ENCODE measurements at places on chromosomes 6 and 20.

DNA sequence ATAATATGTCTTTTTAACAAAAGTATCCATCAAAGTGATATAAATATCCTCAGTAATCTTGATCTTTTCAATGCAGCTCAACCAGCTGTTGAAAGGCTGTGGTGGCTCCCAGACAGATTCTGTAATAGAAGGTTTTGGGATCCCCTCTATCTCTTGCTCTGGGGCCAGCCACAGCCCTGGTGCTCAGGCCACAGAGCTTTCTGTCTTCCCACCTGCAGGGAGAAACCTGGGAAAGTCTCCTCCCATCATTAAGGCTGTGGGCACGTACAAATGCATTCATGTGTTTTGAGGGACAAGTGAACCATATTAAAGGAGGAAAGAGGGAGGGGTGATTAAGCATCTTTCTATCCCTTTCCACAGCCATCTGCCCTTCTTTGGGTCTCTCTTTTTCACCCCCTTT, 183.1 kb downstream of the PRDM13 start:
- DNase-seq, result no peak

DNA sequence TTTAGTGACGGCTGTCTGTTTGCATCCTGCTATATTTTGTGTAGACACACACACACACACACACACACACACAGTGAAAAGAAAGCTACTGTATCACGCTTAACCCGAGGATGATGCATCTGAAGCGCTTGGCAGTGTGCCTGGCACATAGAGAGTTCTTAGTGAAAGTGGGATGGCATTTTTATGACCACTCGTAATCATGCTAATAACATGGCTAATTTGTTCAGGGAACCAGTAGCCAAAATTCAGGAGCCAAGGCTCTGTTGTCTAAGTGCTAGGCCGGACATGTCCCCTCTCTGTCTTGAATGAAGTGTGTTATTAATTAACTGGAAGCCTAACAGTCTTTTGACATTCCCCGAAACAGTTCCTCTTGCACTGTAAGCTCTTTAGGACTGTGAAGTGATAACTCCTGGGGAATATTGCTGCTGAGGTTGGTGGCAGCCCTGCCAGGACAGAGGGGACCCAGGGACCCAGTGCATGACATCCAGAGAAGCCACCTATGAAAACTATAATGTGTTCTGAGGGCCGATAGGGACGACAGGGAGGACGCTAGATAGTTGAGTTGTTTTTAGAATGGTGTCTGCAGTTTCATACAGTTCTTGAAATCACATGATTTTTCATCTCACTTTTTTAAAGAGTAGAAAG, 45.0 kb upstream of the IRF4 start:
- no peak for DNase-seq

GRCh38 chr20:63580796-63581461, 6.9 kb upstream of the HELZ2 start:
- no peak for DNase-seq

DNA sequence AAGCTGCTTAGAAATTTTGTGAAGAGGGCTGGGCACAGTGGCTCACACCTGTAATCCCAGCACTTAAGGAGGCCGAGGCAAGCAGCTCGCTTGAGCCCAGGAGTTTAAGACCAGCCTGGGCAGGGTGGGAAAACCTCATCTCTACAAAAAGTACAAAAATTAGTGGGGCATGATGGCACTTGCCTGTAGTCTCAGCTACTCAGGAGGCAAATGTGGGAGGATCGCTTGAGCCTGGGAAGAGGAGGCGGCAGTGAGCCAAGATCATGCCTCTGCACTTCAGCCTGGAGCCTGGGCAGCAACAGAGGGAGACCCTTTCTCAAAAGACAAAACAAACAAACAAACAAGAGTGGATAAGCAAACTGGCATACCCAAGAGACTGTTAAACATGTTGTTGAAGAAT, 308.3 kb upstream of the ADGRB3 start:
- DNase-seq, result no peak

- no peak for DNase-seq
These were observed 59.6 kb upstream of the ARID1B start for GRCh38 chr6:156717542-156717941.

DNA sequence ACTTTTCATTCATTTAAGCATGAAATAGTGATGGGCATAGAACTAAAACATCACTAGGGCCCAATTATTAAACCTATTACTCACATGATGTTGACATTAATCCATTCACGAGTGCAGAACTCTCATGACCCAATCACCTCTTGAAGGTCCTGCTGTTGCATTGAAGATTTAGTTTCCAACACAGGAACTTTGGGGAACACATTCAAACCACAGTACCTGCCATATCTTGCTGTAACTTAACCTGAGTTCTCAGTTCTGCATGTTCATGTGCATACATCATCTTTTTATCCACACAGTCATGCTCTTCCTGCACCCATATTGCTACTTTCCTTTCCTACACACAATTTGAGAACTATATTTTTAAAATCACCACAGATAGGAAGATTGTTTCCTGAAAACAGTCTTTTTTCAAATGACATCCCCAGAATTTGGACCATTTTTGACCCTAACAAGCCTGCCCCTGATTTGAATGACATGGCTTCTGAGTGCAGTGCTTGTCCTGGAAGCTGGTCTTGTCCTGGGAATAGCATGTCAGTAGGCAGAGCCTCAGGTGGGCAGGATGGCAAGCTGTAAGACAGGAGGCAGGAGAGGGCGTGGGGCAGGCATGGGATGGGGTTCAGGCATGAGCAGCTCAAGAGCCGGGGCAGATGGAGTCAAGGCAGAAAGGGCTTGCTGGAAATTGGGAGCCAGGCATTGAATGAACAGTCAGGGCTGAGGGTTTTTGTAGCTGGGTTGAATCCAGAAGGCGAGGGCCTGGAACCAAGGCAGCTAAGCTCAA, 49.2 kb upstream of the FOXC1 start:
- no peak for DNase-seq

GRCh38 chr6:152748843-152749242, 1.8 kb upstream of the VIP start:
- DNase-seq, result no peak

DNA sequence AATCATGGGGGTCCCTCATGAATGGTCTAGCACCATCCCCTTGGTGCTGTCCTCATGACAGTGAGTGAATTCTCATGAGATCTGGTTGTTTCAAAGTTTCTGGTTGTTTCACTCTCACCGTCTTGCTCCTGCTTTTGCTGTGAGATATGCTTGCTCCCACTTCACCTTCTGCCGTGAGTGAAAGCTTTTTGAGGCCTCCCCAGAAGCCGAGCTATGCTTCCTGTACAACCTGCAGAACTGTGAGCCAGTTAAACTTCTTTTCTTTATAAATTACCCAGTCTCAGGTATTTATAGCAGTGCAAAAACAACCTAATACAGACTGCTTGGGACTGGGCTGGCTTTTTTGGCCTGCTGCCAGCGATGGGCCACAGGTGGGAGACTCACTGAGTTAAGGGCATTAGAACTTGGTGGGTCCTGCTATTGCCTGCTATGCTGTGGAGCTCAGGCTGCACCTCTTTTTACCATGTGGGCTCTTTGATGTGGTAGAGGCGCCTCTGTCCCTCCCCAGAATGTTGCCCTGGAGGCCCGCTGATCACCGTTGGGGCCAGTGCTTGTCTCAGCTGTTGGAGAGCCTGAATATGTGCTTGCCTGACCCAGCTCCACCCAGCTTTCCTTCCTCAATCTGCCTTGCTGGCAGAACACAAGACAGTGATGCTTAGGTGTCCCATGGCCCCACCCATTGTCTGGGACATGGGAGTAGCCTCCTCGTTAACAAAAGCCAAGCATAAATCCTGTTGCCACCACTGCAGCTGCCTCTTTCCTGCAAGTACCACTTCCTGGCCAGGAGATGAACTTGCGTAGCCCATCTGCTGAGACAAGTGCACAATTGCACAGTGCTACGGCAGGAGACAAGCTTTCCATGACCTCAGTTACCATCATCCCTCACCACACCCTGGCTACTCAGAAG, 47.1 kb downstream of the IGF2R start:
- DNase-seq, result no peak

DNA sequence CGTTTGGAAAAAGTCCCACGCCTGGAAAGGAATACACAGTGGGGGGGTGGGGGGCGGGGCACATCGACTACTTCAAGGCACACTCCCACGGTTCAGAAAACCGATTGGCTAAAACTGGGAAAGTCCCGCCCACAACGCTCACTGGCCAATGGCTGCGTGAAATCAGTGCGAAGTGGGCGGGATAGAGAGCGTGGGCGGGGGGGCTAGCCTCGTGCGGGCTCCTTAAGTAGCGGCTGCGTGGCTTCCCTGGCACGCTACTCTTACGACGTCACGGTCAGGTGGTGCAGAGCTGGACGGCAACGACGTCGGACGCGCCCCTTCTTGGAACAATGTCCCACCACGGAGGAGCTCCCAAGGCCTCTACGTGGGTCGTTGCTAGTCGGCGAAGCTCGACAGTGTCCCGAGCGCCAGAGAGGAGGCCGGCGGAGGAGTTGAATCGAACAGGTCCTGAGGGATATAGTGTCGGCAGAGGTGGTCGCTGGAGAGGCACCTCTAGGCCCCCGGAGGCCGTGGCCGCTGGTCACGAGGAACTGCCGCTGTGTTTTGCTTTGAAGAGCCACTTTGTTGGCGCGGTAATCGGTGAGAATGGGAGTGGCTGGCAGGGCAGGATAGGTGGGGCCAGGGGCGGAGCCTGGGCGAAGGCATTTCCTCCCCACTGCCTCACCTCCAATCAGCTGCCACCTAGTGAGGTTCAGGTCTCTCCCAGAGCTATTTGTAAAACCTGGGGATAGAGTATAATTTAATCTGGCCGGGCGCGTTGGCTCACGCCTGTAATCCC, at the start of gene DDX43:
DDX43 (plus strand) TSS at position 252 of the 778 bp plus-strand sequence; CDS start at position 330, 78 bp downstream.
- DNase-seq, result peak; percentile 51

DNA sequence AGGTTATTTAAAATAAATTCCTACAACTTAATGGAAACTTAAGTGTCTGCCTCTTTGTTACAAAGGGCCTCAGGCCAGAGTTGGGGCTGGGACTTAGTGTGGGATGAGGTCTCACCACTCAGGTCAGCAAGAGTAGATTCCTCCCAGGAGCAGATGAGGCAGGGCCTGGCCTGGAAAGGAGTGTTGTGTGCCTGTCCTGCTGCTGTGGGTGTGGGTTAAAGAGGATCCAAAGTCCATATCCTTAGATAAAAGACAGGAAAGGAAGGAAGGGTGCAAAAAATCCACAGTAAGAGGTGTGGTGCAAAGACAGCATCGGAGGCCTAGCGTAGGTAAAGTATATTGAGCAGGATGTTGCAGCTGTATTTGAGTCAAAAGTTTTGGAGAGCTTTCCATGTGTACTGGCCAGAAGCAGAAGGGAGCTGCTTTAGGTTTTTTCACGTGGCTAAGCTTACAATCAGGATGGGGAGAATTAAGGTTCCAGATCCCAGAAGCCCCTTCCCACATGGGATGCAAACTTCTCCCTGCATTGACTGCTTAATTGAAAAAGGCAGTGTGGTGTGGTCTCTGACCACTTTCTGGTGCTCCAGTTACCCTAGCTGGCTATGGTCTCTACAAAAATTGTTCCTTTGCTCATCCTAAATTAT, 12.8 kb upstream of the PLCG1 start:
- no peak for DNase-seq

GRCh38 chr6:4466769-4467480, 309.3 kb upstream of the CDYL start:
- DNase-seq, result no peak

DNA sequence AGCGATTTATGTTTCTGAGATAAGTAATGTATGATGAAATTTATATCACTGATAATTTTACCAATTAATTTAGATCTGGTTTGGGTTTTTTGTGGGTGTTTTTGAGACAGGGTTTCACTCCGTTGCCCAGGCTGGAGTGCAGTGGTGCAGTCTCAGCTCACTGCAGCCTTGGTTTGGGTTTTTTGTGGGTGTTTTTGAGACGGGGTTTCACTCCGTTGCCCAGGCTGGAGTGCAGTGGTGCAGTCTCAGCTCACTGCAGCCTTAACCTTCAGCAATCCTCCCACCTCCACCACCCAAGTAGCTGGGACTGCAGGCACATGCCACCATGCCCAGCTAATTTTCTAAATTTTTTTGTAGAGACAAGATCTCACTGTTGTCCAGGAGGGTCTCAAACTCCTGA, 13.0 kb downstream of the MRS2 start:
- DNase-seq, result no peak

GRCh38 chr6:139853302-139853992, 479.0 kb upstream of the CITED2 start:
- DNase-seq, result no peak

GRCh38 chr20:33654680-33655161, 7.4 kb upstream of the C20orf144 start:
- no peak for DNase-seq
